ENCODE measurements at places on chromosomes 16 and 17.

- no peak for DNase-seq
These were observed 29.6 kb downstream of the NFAT5 start for GRCh38 chr16:69595127-69596036.

- no peak for DNase-seq
These were observed 336.8 kb upstream of the MON1B start for GRCh38 chr16:76854234-76854633.

- peak; percentile 64 for DNase-seq
These were observed 823 bp downstream of the TNRC6C start for GRCh38 chr17:77959126-77959925.

DNA sequence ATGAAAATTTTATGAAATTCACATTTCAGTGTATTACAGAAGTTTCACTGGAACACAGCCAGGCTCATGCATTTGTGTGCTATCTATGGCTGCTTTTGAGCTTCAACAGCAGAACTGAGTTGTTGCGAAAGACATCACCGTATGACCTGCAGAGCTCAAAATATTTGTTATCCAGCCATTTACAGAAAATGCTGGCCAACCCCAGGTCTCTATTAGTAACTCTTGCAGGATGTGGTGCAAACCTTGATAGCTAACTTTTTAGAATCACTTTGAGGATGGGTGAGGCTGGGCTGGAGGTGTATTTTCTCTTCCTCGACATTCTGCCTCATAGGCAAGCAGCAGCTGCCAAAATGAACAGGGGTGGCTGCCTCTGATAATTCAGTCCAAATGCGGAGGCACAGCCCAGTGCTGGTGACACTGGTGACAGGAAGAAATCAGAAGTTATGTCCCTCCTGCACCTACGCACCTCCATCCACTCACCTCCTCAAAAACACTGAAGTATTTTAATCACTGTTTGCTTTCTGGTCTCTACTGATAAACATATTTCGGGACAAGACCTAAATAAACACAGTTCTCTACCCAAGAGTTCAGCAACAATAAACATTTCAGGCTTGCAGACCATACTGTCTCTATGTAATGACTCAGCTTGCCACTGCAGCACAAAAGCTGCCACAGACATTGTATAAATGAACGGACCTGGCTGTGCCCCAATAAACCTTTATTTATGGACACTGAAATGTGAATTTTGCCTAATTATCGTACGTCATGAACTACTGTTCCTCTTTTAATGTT is 28.5 kb downstream of the ARHGAP17 start:
- DNase-seq, result no peak

- DNase-seq, result no peak
These were observed 30.2 kb downstream of the TENT4B start for GRCh38 chr16:50183316-50183715.

- DNase-seq, result no peak
These were observed 16.7 kb downstream of the BPTF start for GRCh38 chr17:67841992-67842391.

GRCh38 chr16:72428681-72429376 is 256.9 kb upstream of the PMFBP1 start:
- DNase-seq, result no peak

DNA sequence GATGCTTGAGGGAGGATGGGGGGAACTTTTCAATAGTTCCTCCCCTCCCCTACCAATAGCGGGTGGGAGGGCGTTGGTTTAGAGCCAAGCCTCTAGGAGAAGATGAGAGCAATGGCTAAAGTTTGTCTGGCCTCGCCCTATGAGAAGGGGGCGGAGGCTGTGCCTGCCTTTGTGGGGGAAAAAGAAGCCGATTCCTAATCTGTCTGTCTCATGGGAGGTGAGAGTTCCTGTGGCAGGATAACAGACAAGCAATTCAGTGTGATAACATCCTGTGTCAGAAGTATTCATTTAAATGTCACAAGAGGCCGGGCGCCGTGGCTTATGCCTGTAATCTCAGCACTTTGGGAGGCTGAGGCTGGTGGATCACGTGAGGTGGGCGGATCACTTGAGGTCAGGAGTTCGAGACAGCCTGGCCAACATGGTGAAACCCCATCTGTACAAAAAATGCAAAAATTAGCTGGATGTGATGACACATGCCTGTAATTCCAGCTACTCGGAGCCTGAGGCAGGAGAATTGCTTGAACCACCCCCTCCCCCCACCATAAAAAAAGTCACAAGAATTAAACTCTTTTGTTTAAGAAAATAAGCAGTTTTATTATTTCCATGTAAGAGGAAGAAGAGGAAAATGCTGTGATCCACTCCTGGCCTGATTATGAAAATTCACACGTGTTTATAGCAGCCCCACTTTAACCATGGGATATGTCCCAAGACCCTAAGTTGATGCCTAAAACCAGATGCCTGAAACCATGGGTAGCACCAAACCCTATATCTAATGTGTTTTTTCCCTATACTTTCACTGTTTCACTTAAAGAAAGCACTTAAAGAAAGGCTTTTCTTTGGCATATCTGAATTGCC is 1.7 kb downstream of the SLFN5 start:
- peak; percentile 23 for DNase-seq

DNA sequence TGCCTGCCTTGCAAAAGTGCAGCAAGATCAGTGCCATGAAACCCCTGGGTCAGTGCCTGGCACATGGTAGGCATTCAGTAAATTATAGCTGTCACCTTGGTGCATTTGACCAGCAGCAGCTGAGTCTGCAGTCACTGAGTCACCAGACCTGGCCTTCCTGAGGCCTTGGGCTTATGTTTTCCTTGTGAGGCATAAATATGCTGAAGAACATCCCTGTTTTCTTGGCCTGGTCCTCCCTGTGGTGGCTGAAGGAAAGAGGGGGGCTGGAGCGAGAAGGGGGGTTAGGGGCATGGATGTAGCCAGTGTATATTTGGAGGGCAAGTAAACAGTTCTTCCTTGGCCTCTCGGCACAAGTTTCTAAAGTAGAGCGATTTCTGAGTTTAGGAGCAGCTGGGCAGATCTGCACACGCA is 26.5 kb downstream of the EPN2 start:
- no peak for DNase-seq

GRCh38 chr17:32541640-32542039 is 54.8 kb downstream of the CDK5R1 start:
- DNase-seq, result no peak

GRCh38 chr17:43916385-43916784 is 9.0 kb upstream of the MPP2 start:
- DNase-seq, result no peak

DNA sequence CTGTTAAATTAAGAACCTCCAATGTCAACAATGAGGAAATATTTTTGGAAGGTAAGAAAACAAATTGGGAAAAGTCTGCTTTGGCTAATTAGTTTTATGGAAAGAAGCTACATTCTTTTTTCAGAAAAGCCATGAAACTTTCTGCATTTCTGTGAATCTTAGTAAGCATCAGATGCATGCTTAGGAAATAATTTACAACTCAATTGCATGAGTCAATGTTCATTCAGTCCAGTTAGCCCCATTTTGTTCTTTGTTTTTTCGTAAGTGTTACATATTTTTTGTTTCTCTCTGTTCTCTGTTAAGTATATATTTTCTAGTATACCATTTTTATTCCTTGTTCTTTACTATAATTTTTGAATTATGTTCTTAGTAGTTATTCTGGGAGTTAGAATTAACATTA is 195.2 kb upstream of the KIF2B start:
- no peak for DNase-seq

DNA sequence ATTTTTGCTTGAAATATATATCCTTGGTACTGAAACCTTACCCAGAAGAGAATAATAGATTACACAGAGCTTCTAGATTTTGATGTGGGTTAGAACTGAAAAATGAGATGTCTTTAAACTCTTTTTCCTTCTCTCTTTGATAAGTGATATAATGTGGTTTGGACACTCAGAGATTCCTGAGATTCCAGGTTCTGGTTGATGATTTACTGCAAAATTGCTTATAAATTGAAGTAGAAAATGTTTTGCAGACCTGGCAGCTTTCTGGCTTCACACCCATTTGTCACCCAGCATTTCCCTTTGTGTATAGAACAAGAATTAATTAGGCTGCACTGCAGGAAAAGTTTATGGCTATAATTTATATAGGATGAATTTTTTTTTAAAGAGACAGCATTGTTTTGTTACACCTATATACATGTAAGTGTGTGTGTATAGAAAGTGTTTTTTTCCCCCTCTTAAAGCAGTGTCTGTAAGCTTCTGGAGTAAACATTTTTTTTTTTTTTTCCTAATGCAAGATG is 23.5 kb downstream of the AATF start:
- no peak for DNase-seq

GRCh38 chr16:12286964-12287363 is 310.4 kb downstream of the SNX29 start:
- no peak for DNase-seq

- DNase-seq, result peak; percentile 96
These were observed 631 bp downstream of the KREMEN2 start for GRCh38 chr16:2964475-2965336.

DNA sequence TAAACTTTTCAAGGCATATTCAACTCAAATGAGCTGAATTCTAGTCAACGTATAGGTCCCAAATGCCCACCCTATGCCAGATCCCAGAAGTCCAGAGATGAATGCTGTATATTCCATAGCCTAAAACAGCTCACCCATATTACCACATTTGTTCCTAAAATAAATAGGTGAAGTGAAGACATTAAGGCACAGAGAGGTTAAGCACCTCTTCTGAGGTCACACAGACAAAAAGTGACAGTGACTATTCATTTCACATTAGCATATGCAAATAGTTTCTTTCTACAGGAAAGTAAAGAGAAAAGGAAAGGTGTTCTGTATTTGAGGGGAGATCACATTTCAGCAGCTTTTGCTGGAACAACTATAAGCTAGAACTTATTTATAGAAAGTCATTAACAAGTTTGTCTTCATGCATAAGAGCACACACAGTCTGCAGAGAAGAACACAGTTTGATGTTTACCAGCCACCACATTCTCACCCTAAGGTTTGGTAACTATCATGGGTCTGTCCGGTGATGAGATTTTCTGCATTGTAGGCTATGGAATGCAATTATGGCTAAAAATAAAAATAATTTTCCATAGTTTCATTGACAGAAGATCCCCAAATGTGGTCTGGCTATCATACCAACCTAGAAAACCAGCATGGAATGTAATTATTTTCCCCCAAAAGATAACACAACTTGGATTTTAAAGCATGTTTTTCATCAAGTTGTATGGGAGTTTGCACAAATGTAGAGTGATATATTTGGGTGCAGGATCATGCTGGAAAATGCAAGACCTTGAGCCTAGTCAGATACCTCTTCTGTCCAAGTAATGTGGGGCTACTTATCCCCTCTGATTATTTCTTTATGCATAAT is 402.1 kb downstream of the UTP18 start:
- DNase-seq, result no peak

DNA sequence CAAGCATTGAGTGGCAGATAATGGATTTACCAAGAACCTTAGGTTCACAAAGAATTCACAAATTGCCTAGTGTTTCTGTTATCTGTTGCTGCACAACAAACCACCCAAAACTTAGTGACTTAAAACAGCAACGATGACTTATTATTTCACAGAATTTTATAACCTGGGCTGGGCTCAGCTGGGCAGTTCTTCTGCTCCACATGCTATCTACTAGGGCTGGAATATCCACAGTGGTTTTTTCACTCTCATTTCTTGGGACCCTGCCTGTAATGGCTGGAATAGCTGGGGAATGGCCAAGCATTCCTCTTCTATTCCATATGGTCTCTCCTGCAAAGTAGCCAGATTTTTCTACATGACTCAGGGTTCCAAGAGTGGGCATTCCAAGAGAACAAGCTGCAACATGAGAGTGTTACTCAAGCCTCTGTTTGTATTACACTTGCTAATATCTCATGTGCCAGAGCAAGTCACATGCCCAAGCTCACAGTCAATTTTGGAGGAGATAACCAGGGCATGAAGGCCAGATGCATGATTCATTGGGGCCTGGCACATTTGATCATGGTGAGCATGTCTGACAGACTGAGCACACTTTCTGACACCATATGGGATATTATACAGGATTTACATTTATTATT is 4.9 kb upstream of the PSMD7 start:
- no peak for DNase-seq

- no peak for DNase-seq
These were observed 966 bp downstream of the SLFN14 start for GRCh38 chr17:35559495-35560210.

- DNase-seq, result no peak
These were observed 246.3 kb downstream of the RBFOX3 start for GRCh38 chr17:79364315-79365094.

GRCh38 chr17:55299162-55299838 is 34.5 kb downstream of the HLF start:
- DNase-seq, result no peak

- no peak for DNase-seq
These were observed 173.1 kb downstream of the HS3ST3A1 start for GRCh38 chr17:13428611-13429042.

GRCh38 chr16:19497176-19497575 is 24.7 kb downstream of the GDE1 start:
- DNase-seq, result no peak

DNA sequence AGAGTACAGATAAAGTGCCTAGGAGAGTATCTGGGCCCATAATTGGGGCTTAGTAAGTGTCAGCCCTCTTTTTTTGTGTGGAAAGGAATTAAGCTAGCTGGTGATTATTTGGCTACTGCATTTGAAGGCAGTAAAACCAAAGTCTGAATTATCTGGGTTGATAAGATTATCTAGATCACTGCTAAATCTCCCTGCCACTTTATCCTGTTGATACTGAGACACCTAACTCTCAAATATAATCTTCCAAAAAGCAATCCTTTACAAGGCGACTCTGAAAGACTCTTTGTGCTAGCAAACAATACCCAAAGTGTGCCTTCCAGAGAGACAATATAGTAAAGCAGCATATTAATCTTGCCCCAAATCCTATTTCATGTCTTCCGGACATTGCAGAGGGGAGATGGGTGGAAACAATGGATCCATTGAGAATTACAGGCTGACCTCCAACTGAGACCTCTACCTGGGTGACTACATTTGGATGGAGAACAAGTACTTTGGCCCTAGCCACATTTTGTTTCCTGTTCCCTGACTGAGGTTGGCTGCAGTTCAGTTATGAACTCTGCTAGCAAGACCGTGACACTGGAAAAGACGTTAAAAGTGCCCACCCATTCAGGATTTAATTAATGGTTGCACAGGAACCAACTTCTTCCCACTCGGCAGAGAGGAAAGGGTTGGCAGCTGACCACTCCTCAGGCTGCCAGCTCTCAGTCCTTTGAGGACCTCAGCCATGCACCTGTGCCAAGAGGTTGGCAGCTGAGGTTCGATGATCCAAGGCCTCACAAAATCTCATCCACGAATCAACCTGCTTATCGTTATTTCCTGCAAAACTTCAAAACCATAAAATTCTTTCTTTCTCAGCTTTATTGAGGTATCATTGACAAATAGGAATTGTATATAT is 72.6 kb downstream of the SYCE1L start:
- no peak for DNase-seq

DNA sequence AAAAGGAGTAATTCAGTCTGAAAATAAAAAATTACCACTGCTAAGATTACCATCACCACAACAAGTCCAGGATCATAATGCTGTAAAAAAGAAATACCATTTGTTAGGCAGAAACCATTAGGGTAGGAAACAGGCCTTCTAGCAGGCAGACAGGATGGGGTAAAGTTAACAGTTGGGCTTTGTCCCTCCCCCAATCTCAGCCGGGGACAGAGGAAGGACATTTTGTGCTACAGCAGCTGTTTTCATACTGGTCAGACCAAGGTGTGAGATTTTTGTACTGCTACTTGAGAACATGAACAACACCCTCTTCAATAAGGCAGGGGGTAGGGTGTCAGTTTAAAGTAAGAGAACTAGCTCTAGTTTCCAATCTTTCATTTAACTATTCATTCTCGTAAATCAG is 49.2 kb upstream of the ITGA2B start:
- DNase-seq, result no peak

- DNase-seq, result no peak
These were observed at the start of gene NRN1L for GRCh38 chr16:67884684-67885083. TSS of gene NRN1L (plus strand) at chr16:67884885. CDS start at chr16:67884904, 19 bp downstream.

All from GM13977 (cell line).